ENCODE measurements at places on chromosomes 2 and 18. TPM values are rescaled to one million over a fixed set of nuclear protein-coding genes. Genes with fewer than 3 reads are reported as not detected.

LBX2 gene
- 3.0 TPM for total RNA-seq

- no peak overlapping the region for H3K27ac ChIP-seq
- no peak for DNase-seq
- no peak overlapping the region for H3K4me3 ChIP-seq
- no peaks in the 10 kb centered on the region for H3K36me3 ChIP-seq
- no peaks in the 10 kb centered on the region for H3K4me1 ChIP-seq
- H3K27me3 ChIP-seq = no peaks in the 10 kb centered on the region
Observed at GRCh38 chr2:199111458-199111857, 346.3 kb downstream of the SATB2 start.

DNA sequence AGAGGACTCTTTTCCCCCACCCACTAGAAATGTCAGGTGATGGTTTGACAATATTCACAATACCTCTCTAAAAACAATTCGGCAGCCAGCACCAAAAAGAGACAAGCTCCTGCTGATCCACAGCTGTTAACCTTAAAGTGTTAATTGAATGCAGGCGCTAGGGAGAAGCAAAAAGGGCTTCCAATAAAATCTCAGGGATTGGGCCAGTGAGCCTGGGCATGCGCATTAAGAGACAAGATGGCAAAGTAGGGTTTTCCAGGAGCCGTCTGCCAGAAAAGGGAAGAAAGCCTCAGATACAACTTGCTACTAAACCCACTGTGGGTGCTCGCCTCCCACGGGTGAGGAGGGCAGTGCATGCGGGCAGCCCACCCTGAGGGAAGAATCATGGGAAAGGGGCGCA is 98.8 kb downstream of the HS6ST1 start:
- no peak for DNase-seq
- peaks cover 33% of the 10 kb centered on the region for H3K27me3 ChIP-seq
- no peaks in the 10 kb centered on the region for H3K36me3 ChIP-seq
- H3K4me3 ChIP-seq = no peak overlapping the region
- no peaks in the 10 kb centered on the region for H3K4me1 ChIP-seq
- no peak overlapping the region for H3K27ac ChIP-seq

DNA sequence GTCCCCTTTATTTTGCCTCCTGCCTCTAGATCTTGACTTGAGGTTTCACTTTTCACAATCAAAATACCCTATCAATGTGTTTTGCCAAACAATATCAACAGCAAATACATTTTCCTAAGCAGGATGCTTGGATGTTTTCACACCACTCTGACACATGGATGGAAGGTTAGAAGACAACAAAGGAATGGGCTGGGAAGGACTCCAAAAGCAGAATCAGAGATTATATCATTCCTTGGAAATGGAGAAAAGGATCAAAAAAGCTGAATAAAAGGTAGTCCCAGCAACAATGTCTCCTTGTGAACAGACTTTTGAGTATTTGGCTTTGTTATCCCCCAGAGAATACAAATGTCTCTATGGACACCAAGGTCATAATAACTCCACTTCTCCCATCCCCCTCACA is 170.8 kb downstream of the ETAA1 start:
- H3K36me3 ChIP-seq = peaks cover 12% of the 10 kb centered on the region
- H3K27ac ChIP-seq = peak overlapping the region; percentile 8
- H3K27me3 ChIP-seq = no peaks in the 10 kb centered on the region

ACOXL gene
- total RNA-seq = 2.4 TPM

DNA sequence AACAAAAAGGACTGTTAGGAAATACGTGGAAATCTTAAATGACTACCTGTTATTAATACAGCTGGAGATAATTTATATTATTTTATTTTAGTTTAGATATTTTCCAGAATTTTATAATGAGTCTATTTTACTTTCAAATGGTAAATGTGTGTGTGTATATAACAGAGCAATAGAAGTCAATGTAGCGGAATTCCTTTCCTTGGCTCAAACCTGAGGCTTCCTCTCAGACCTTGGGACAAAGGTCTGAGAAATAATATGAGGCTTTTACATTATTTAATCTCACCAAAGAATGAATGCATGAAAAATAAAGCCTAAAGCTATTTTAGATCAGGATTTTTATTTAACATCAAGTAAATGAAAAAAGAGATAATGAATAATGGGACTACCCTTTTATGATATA is 65.7 kb downstream of the SLC8A1 start:
- H3K4me1 ChIP-seq = no peaks in the 10 kb centered on the region
- H3K4me3 ChIP-seq = no peak overlapping the region
- no peak for DNase-seq
- no peaks in the 10 kb centered on the region for H3K36me3 ChIP-seq

GRCh38 chr2:26980971-26981370 is 10.5 kb downstream of the MAPRE3 start:
- H3K4me1 ChIP-seq = peaks cover 29% of the 10 kb centered on the region
- H3K36me3 ChIP-seq = no peaks in the 10 kb centered on the region
- no peaks in the 10 kb centered on the region for H3K27me3 ChIP-seq
- DNase-seq = no peak
- H3K27ac ChIP-seq = no peak overlapping the region

GRCh38 chr2:157349949-157350515 is 24.4 kb upstream of the ERMN start:
- DNase-seq = no peak
- no peaks in the 10 kb centered on the region for H3K36me3 ChIP-seq
- no peaks in the 10 kb centered on the region for H3K4me1 ChIP-seq
- H3K27ac ChIP-seq = no peak overlapping the region

GRCh38 chr2:127950264-127950663 is 64.5 kb upstream of the AMMECR1L start:
- no peaks in the 10 kb centered on the region for H3K4me1 ChIP-seq
- no peak overlapping the region for H3K4me3 ChIP-seq
- H3K27ac ChIP-seq = no peak overlapping the region
- peaks cover 27% of the 10 kb centered on the region for H3K36me3 ChIP-seq
- no peak for DNase-seq
- H3K27me3 ChIP-seq = no peaks in the 10 kb centered on the region

- H3K27me3 ChIP-seq = no peaks in the 10 kb centered on the region
- no peaks in the 10 kb centered on the region for H3K36me3 ChIP-seq
- H3K4me3 ChIP-seq = no peak overlapping the region
- no peak for DNase-seq
Observed at GRCh38 chr18:30406728-30407127, 635.8 kb downstream of the DSC3 start.

GRCh38 chr18:35227254-35227653 is 13.6 kb upstream of the ZNF397 start:
- H3K4me3 ChIP-seq = no peak overlapping the region
- no peaks in the 10 kb centered on the region for H3K36me3 ChIP-seq
- H3K4me1 ChIP-seq = no peaks in the 10 kb centered on the region
- no peak overlapping the region for H3K27ac ChIP-seq

DNA sequence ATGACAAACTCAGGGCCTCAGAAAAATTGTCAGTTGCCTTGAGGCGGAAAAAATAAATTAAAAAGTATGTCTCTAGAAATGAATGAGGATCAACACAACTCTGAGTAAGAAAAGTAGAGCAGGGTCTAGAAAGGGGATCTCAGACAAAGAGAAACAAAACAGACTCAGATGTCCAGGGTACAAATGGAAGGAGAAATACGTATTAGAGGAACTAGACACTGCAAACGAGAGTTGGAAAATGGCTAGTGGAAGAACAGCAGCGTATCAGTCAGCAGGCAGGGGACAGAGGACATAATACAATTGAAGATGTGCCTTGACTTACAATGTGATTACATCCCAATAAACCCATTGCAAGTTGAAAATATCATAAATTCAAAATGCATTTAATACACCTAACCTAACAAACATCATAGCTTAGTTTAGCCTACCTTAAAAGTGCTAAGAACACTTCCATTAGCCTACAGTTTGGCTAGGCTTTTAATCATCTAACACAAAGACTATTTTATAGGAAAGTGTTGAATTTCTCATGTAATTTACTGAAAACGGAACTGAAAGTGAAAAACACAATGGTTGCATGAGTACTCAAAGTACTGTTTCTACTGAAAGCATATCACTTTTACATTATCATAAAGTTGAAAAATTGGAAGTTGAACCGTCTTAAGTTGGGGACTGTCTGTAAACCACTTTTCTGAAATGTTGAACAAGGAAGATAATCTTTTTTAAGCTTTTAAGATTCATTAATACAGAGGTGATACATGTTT is 182.8 kb downstream of the NBAS start:
- H3K27ac ChIP-seq = no peak overlapping the region
- no peak overlapping the region for H3K4me3 ChIP-seq
- no peaks in the 10 kb centered on the region for H3K4me1 ChIP-seq
- no peaks in the 10 kb centered on the region for H3K36me3 ChIP-seq
- DNase-seq = no peak

DNA sequence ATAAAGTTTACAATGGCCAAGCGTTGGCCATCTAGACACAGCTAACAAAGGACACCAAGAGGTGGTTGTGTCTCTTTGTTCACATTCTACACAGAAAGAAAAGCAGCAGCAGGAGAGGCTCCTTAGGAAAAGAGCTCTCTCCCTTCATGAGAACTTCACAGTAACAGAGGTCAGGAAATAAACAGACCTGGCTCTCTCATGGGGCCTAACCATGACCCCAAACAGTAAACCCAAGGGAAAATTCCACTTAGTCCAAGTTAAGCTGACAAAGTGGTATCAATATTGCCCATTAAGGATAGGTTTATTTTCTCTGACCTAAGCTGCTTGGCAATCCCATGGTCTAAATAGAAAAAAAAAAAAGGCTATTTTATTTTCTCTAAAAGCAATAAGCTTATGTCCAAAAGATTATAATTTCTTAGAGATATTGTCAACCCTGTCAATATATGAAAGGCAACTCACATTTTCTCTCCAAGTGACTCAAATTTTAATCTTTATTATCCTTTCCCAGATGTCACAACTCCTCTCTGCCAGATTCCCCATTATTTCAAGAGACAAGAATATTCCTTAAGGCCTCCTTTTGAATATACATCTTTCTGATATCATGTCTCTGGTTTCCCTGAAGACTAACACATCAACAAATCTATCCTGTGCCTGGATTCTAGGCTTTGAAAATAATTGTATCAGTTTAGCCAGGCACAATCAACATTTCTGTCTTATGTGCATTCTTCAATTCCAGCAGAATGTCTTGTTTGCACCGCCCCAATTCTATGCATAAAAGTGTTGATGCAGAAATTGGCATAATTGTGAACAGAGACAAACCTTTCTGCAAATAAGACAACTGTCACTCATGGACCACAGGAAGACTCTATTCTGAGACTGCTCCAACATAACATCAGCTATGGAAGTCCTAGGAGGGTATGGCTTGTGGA is 91.1 kb downstream of the UPP2 start:
- no peak overlapping the region for H3K4me3 ChIP-seq
- peaks cover 16% of the 10 kb centered on the region for H3K4me1 ChIP-seq
- H3K27ac ChIP-seq = no peak overlapping the region

DNA sequence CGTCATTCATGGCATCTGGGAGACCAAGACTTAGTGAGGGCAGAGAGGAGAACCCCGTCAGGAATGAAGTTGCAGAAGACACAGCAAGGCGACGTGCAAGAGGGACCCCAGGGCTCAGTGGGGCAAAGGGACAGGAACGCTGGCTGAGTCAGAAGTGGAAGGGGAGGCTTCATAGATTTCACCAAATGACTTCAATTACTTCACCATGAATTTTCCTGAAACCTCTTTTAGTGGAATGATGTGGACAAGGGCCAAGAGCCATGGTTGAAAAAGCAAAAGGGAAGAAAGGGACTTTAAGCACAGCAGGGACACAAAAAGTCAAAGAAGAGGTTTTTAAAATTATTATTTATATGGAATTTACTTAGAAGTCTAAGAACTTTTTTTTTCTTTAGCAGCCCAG is 141.6 kb upstream of the PID1 start:
- peaks cover 16% of the 10 kb centered on the region for H3K36me3 ChIP-seq
- H3K27ac ChIP-seq = no peak overlapping the region
- peaks cover 33% of the 10 kb centered on the region for H3K4me1 ChIP-seq
- no peak overlapping the region for H3K4me3 ChIP-seq

GRCh38 chr2:121638333-121638732 is 10.9 kb downstream of the CLASP1 start:
- no peak overlapping the region for H3K27ac ChIP-seq
- H3K4me1 ChIP-seq = peaks cover 21% of the 10 kb centered on the region
- DNase-seq = no peak
- H3K27me3 ChIP-seq = no peaks in the 10 kb centered on the region
- no peak overlapping the region for H3K4me3 ChIP-seq

KCNF1 gene
- not detected for total RNA-seq

- H3K36me3 ChIP-seq = no peaks in the 10 kb centered on the region
- H3K4me3 ChIP-seq = no peak overlapping the region
- H3K27me3 ChIP-seq = no peaks in the 10 kb centered on the region
- H3K27ac ChIP-seq = no peak overlapping the region
Observed at GRCh38 chr2:84327645-84328249, 131.3 kb downstream of the SUCLG1 start.

DNA sequence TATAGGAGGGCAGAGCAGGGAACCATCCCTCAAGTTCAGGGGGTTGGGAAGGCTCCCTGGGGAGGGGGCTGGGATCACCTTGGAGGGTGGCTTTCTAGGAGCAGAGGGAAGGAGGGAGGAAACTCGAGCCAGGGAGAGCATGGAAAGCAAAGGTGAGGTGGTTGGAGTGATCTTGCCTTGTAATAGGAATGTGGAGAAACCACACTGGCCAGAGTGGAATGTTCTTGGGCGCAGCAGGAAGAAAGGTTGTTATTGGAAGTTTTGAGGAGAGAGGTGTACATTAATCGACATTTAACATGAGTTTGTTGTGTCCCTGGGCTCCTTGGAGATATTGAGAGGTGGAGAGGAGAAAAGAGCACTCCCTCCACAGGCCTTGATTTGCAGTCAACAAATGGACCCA is 272.2 kb downstream of the PRKCE start:
- no peaks in the 10 kb centered on the region for H3K36me3 ChIP-seq
- peak; percentile 54 for DNase-seq
- H3K4me3 ChIP-seq = peak overlapping the region; percentile 27
- peak overlapping the region; percentile 66 for H3K27ac ChIP-seq
- H3K27me3 ChIP-seq = no peaks in the 10 kb centered on the region
- H3K4me1 ChIP-seq = no peaks in the 10 kb centered on the region

GRCh38 chr2:180609626-180610340 is 370.6 kb upstream of the UBE2E3 start:
- H3K4me3 ChIP-seq = no peak overlapping the region
- no peak overlapping the region for H3K27ac ChIP-seq
- H3K4me1 ChIP-seq = peaks cover 9% of the 10 kb centered on the region
- no peak for DNase-seq

- H3K27ac ChIP-seq = no peak overlapping the region
- H3K36me3 ChIP-seq = peaks cover 24% of the 10 kb centered on the region
- peaks cover 15% of the 10 kb centered on the region for H3K4me1 ChIP-seq
- H3K27me3 ChIP-seq = peaks cover under 1% of the 10 kb centered on the region
- no peak overlapping the region for H3K4me3 ChIP-seq
- DNase-seq = no peak
Observed at GRCh38 chr18:13141209-13141608, 77.4 kb upstream of the LDLRAD4 start.

GRCh38 chr18:39699340-39699964 is 2133.9 kb upstream of the CELF4 start:
- H3K27me3 ChIP-seq = no peaks in the 10 kb centered on the region
- DNase-seq = no peak
- peaks cover 6% of the 10 kb centered on the region for H3K36me3 ChIP-seq

All from Calu3 (cell line).